ENCODE measurements at places on chromosomes 3 and 15. TPM values are rescaled to one million over a fixed set of nuclear protein-coding genes. Genes with fewer than 3 reads are reported as not detected.

The SLC51A gene
- total RNA-seq, result not detected

The IL20RB gene
- 0.94 TPM for total RNA-seq

The SLC22A14 gene
- 0.62 TPM for total RNA-seq

The ROBO2 gene
- total RNA-seq, result 2.8 TPM

All from chondrocyte (in vitro differentiated cells).